ENCODE measurements at places on chromosomes 11 and 22. TPM values are rescaled to one million over a fixed set of nuclear protein-coding genes. Genes with fewer than 3 reads are reported as not detected.

Gene PLEKHA7
- 0.20 TPM for total RNA-seq

Gene OR51B5
- not detected for total RNA-seq

Gene PHOX2A
- total RNA-seq: not detected

Gene VSTM5
- 0.11 TPM for total RNA-seq

Gene SYCE3
- not detected for total RNA-seq

Gene UVRAG
- 15.2 TPM for total RNA-seq

Gene BCO2
- 0.17 TPM for total RNA-seq

Gene SMC1B
- 0.03 TPM for total RNA-seq

Gene OR51B2
- not detected for total RNA-seq

Gene C11orf42
- not detected for total RNA-seq

Gene SESN3
- 8.4 TPM for total RNA-seq
